Uterus (tissue), 4 donors: ENCODE measurements at places on chromosomes 5 and 9. TPM values are rescaled to one million over a fixed set of nuclear protein-coding genes. Genes with fewer than 3 reads are reported as not detected.

The PFN3 gene
- not detected for total RNA-seq

The MAPK9 gene
- total RNA-seq, result 9.2 TPM

The NEUROG1 gene
- total RNA-seq, result not detected

- DNase-seq, result no peak
- H3K27ac ChIP-seq, result no peak overlapping the region
- H3K4me3 ChIP-seq, result no peak overlapping the region
- no peaks in the 10 kb centered on the region for H3K27me3 ChIP-seq
- H3K36me3 ChIP-seq, result no peaks in the 10 kb centered on the region
- no peaks in the 10 kb centered on the region for H3K4me1 ChIP-seq
Observed at GRCh38 chr5:178274781-178275537, 42.4 kb upstream of the PHYKPL start.

DNA sequence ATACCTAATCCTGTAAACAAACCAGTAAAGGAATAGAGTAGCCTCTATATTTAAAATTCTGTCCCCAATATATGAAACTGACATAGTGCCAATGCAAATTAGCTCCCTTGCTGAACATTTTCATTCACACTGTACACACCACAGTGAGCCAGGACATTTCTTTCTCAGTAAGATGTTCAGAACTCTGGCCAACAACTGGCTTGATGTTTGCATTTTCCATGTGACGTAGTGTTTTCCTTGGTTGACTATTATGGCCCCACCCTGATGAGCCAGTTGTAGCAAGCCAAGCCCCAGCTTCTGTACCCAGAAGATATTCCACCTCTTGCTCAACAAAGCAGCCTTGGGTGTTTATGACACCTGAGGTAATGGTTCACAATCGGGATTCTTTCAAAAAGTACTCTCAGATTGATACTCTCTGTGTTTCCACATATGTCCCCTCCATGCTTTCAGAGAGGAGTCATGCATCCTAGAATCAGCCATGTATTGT lies 17.7 kb upstream of the ANXA1 start:
- no peak for DNase-seq
- no peaks in the 10 kb centered on the region for H3K27me3 ChIP-seq
- no peak overlapping the region for H3K27ac ChIP-seq
- H3K4me1 ChIP-seq, result no peaks in the 10 kb centered on the region
